ENCODE measurements at places on chromosomes 11 and 22.

- DNase-seq, result no peak
Measured at GRCh38 chr11:3357994-3358676, 20.8 kb downstream of the ZNF195 start.

- DNase-seq, result no peak
Measured at GRCh38 chr11:77374108-77374507, 72.6 kb upstream of the GDPD4 start.

DNA sequence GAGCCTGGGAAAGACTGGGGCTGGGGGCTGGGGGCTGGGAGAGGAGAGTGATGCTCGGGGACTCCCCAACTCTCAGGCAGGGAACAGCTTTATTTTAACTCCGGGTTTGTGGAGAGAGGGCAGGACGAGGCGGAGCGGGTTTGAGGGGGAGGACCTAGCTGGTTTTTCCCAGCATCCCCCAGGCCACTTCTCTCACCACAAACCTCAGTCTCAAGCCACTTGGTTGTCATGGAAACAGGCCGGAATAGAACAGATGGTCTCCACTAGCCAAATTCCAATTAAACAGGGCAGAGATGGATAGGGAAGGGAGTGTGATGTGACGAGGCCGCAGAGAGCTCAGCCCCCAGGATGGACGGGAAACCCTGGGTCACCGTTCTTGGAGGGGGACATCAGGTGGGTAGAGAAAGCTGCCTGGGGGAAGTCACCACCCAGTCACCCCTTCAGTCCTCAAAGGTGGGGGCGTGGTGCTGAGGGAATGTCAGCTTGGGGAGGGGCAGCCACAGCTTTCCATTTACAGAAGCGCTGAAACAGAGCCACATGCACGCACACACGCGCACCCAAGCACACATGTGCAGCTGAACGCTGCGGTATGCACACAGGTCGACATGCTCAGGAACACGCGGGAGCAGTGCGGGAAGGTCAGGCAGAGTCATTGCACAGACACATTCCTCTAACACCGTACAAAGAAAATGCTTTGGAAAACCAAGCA lies 19.2 kb downstream of the NECTIN1 start:
- DNase-seq, result peak; percentile 86

GRCh38 chr11:61488651-61489291 lies 19.8 kb upstream of the LRRC10B start:
- DNase-seq, result no peak

GRCh38 chr11:94954753-94955152 lies 18.6 kb downstream of the CWC15 start:
- no peak for DNase-seq

- no peak for DNase-seq
Measured at GRCh38 chr22:33757802-33758483, 162.3 kb downstream of the LARGE1 start.

GRCh38 chr11:110289472-110289871 lies 6.9 kb downstream of the RDX start:
- DNase-seq, result no peak

Data from hematopoietic multipotent progenitor cell treated with erythropoietin and hydrocortisone succinate and interleukin-3 and kit ligand, for 6 days (in vitro differentiated cells).